ENCODE measurements at places on chromosomes 5 and 9. TPM values are rescaled to one million over a fixed set of nuclear protein-coding genes. Genes with fewer than 3 reads are reported as not detected.
A peak's percentile ranks its signal among the peaks of the same experiment; 100 is the strongest.

GRCh38 chr9:35906923-35907699, 1.1 kb downstream of the HRCT1 start:
- peaks cover 53% of the 10 kb centered on the region for H3K4me1 ChIP-seq
- DNase-seq = no peak
- peak overlapping the region; percentile 57 for H3K27ac ChIP-seq
- peaks cover 1% of the 10 kb centered on the region for H3K36me3 ChIP-seq
- no peak overlapping the region for H3K4me3 ChIP-seq

DNA sequence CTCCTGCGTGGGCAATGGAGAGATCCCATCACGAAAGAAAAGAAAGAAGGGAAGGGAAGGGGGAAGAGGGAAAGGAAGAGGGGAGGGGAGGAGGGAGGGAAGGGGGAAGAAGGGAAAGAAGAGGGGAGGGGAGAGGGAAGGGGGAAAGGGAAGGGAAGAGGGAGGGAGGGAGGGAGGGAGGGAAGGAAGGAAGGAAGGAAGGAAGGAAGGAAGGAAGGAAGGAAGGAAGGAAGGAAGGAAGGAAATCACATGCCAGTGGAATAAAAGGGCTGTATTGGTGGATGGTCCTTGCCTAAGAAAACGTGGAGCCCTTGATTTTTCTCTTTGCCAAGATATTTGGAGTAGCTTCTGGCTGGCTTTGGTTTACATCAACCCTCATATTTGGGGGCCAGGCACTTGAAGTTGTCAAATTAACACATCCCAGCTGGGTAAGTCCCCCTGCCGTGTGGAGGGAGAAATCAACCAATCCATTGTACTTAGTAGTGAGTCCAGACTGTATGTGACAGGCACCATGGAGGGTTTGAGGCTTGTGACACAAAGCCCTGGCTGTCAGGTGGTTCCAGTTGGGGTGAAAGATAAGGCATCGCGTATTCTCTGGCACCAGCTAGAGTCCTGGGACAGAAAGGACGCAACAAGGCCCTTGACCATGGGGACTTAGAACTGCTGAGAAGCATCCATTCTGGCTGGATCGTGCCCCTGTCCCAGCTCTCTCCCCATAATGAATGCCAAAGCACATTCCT, 23.7 kb downstream of the IDNK start:
- H3K27ac ChIP-seq = peak overlapping the region; percentile 2
- no peaks in the 10 kb centered on the region for H3K4me1 ChIP-seq
- no peaks in the 10 kb centered on the region for H3K27me3 ChIP-seq
- H3K4me3 ChIP-seq = no peak overlapping the region
- DNase-seq = no peak

DNA sequence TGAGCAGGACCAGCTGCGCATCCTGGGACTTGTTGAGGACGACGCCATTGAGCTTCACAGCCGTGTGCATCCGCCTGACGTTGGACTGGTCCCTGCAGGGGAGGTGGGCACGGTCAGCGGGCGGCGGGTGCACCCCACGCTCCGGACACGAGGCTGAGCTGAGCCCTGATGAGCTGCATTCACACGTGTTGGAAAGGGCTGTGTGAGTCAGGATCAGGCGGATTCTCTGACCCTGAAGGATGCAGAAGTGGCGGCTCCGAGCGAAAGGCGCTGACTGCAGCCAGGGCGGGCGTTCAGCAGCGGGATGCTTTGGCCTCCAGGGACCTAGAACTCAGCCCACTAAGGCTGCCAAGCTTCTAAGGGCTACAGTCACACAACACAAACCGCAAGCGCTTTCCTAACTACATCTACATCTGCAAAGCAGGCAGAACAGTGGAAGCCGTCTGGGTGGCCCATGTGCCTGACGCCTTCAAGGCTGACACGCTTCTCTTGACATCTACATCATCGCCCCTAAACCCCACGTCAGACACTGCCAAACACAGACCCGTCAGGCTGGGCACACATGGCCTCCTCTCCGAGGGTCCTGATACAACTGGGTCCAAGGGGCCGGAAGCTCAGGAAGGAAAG, 44.9 kb downstream of the NKD2 start:
- no peak overlapping the region for H3K4me3 ChIP-seq
- H3K36me3 ChIP-seq = peaks cover 14% of the 10 kb centered on the region
- H3K4me1 ChIP-seq = no peaks in the 10 kb centered on the region
- DNase-seq = no peak

FOXD4L5 gene
- 0.21 TPM for total RNA-seq
